ENCODE measurements at places on chromosomes 12 and 14.

- DNase-seq = no peak
Observed at GRCh38 chr14:85024931-85025330, 505.0 kb upstream of the FLRT2 start.

DNA sequence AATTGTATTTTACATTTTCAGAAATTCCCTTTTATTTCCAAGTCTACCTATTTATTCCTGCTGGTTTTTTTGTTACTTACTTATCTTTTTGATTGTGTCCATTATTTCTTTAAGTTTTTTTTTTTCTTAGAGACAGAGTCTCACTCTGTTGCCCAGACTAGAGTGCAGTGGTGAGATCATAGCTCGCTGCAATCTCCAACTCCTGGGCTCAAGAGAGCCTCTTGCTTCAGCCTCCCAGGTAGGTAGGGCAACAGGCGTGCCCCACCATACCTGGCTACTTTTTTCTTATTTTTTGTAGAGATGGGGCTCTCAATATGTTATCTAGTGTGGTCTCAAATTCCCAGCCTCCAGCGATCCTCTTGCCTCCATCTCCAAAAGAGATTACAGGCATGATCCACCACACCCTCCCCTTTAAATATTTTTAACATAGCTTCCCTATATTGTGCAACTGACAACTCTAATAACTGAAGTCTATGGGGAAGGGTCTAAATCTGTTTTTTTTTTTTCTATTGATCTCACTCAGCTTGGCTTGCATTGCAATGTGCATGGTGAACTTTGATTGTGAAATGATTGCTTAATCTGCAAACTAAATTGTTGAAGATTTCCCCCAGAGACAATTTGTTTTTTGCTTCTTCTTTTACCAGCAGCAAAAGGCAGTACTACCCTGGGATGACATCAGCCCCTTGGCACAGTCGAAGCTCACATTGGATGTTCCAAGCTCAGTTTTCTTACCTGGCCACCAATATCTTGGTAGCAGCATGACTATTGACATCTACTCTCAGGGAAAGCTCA lies 25.7 kb upstream of the COCH start:
- DNase-seq = no peak

DNA sequence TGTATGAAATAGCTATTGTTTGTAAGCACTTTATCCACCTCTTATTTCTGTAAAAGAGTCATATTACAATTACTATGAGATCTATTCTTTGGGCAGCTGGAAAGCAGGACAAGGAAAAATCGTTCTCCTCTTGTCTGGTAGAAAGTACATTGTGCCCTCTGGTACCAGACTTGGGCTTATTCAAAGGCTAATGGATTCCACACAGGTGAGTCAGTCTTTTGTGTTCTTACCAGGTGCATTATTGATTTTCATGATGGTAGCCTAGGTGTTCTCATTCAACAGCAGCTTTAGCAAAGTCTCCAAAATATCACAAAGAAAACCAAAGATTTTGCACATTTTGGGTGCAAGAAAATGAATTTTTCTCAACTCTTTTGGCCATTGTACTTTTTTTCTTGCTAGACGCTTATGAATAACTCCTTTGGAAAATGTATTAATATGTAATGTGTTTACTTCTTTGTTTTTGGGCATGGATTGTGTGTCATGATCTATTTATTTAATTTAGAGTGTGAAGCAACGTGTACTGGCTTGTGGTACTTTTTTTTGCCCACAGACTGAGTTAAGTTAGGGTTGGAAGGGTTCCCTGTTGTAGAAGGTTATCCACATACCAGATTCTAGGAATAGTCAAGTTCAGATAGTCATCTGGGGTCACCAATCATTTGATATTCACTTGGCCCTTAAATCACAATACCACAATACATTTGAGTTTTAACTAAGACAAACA lies 26.2 kb downstream of the MNAT1 start:
- no peak for DNase-seq

DNA sequence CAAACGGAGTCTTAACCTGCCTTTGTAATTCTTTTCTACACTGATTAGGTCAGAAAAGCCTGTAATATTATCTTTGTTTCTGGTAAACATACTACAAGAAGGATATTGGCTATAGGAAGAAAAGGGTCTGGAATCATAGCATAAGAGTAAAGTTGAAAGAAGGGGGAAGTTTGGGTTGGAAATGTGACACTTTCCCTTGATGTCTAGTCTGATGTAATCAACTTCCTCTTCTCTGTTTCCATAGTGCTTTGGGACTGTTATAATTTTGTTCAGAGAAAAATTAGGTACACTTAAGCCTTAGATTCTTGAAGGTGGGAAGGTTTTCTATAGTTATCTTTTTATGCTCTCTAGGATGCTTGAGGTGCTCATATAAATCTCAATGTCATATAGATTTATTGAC lies 322.2 kb downstream of the AEBP2 start:
- DNase-seq = no peak

DNA sequence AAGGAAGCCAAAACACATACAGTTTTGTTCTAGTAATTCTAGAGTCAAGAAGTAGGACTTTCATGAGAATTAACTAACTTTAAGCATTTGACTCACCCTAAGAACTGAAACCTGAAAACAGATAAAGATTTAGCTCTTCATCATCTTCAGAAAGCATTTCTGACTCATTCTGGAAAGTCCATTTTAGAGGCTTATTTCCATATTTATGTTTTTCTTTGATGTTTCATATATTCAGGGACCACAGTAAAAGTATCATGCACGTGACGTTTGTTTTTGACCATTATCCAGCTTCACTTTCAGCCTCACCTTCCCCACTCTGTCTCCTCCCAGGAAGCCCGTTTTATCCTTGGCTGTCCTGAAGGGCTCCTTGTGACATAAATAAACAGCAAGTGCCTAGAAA lies 79.2 kb downstream of the MDGA2 start:
- DNase-seq = no peak

GRCh38 chr14:72128629-72129028 lies 196.4 kb downstream of the RGS6 start:
- DNase-seq = no peak

- DNase-seq = no peak
Observed at GRCh38 chr14:87065366-87065765, 927.6 kb downstream of the GALC start.

DNA sequence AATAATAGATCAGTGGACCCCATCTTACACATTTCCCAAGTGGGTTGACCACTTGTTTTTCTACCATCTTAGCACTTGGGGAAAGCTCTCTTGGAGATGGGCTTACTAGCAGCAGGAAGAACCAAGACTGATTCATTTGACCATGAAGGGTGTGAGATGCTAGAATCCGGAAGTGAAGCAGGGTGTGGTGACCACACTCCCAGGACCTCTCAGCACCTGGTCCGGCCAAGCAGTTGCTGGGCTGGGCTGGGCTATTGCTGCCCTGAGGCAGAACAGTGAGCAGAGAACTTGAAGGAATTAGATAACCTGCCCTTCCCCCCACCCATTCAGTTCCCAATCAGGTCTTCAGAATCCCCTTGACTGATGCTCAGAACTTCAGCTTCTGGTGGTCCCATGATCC lies 24.4 kb downstream of the ADCY6 start:
- DNase-seq = no peak

DNA sequence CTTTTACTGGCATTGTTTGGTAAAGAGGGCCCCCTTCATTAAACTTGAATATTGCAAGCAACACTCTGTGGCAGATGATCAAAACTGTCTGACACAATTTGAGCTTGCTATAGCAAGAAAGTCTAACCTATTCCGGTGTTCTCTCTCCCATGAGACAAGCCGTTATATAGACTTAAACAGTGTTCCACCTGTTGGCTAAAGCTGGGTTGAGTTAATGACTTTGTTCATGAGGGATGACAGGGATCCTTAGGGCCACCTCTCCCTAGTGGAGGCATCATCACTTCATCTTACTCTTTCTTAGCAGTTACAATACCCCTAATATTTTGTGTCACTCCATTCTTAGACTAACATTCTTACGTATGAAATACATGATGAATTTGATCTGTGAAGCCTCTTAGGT lies 3.8 kb downstream of the EIF5 start:
- no peak for DNase-seq

GRCh38 chr14:69693801-69694729 lies 72.9 kb upstream of the SRSF5 start:
- no peak for DNase-seq

- no peak for DNase-seq
Observed at GRCh38 chr12:47302111-47302671, 222.4 kb upstream of the AMIGO2 start.

- DNase-seq = no peak
Observed at GRCh38 chr14:91326514-91327249, 82.2 kb upstream of the GPR68 start.

DNA sequence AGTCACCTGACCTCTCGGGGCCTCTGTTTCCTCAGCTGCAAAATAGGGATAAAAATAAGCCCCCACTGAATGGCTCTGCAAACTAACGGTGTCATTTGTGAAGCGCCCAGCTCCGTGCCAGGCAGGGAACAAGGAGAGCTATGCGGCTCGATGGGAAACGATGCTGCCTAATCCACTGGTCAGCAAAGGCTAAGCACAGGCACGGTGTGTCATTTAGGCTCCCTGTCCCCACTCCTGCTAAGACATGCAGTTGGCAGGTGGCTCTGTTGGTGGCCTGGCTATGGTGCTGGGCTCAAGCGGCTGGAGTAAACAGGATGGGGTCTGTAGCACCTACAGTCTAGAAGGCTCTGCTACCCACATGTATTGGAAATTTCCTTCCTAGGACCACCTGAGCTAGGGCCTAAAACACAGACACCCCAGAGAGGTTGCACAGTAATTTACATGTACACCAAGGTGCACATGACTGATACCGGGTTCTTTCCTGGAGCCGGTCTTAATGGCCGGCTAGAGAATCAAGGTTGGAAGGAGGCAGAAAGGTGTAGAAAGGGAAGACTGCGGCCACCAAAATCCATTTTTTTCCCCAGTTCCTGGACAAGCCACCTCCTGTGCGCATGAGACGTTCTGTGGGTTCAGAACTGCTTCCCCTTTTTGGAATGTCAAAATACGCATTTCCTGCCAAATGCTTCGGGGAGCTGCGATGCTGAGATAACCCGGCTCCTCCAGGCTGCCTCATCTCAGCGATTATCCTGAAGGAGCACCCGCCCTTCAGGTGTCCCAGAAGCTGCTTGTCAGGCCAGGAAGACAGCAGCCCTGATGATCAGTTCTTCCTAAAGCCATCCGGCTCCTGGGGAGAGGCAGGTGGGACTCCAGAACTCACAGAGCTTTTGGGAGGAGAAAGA lies 1.0 kb downstream of the CACNA2D4 start:
- no peak for DNase-seq

DNA sequence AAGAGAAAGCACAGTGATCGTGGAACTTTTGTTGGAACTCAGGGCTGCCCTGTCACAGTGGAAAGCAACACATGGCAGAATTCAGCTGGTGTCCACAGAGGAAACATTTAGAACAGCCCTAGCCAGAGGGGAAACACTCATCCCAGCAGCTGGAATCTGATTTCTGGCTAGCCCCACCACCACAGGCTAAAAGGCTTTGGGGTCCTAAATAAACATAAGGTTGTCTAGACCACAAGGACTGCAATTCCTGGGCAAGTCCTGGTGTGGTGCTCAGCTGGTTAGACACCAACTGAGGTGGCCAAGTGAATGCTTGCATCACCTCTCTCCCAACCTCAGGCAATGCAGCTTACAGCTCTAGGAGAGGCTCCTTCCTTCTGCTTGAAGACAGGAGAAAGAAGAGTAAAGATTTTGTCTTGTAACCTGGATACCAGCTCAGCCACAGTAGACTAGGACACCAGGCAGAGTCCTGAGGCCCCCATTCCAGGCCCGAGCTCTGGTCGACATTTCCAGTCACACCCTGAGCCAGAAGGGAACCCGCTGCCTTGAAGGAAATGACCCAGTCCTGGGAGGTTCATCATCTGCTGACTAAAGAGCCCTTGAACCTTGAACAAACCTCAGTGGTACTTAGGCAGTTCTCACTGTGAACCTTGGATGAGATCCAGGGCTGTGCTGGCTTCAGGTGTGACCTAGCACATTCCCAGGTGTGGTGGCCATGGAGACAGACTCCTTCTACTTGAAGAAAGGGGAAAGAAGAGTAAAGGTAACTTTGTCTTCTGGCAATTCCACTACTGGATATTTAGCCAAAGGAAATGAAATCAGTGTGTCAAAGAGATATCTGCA lies 85.4 kb upstream of the PLXNC1 start:
- no peak for DNase-seq
